Activated CD4-positive, alpha-beta T cell treated with anti-CD3 and anti-CD28 coated beads, Interleukin-2, Interleukin-4, amounts not matched to agents 100 ng/mL and 50 ng/mL, durations not matched to agents 16 hours and 8 hours (primary cell): ENCODE measurements at places on chromosomes 6 and 20.

GRCh38 chr6:155959898-155960495 is 504.4 kb upstream of the NOX3 start:
- no peak for DNase-seq

GRCh38 chr6:135439549-135439948 is 58.0 kb downstream of the AHI1 start:
- no peak for DNase-seq

- no peak for DNase-seq
These were observed 53.5 kb downstream of the KCNQ5 start for GRCh38 chr6:72675396-72675795.

GRCh38 chr6:83303426-83303825 is 110.3 kb downstream of the RWDD2A start:
- DNase-seq, result no peak

DNA sequence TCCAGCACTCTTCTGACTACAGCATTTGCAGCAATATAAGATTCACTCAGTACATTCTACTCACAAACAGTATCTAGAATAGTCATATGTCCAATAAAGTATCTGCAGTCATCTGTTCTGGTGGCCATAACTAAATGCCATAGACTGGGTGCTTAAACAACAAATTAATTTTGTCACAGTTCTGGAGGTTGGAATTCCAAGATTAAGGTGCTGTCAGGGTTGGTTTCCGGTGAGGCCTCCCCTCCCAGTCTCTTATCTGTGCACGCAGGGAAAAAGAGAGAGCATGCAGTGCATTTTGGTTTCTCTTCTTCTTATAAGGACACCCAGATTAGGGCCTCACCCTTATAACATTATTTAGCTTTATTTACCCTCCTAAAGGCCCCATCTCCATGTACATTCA is 21.3 kb upstream of the NUS1 start:
- no peak for DNase-seq

GRCh38 chr6:142918339-142919042 is 26.5 kb downstream of the HIVEP2 start:
- no peak for DNase-seq

DNA sequence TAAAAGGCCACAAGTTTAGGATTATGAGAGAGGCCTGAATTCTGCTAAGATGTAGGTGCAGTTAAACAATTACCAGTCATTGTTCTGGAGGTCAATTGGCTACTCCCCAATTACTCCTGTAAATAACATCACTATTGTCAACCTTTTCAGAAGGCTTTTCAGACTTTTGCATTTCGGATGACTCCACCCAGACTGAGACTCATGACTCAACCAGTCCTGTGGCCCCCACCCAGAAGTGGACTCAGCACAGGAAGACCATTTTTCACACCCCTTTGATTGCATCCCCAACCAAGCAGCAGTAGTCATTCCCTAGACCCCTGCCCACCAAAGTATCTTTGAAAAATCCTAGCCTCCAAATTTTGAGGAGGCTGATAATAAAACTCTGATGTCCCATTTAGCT is 139.3 kb upstream of the SLC22A16 start:
- no peak for DNase-seq
